HFF-Myc (cell line): ENCODE measurements at places on chromosomes 11 and 22.

DNA sequence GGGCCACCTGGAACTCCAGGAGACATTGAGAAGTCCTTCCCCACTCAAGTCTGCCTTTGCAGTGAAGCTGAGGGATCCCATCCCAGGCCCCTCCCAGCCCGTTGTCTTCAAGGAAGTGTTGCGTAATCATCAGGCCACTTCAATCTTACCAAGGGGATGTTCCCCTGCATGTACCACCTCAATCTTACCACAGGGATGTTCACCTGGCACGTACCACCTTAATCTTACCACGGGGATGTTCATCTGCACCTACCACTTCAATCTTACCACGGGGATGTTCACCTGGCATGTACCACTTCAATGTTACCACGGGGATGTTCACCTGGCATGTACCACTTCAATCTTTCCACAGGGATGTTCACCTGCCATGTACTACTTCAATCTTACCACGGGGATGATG lies 108.0 kb upstream of the SYN3 start:
- no peak for DNase-seq

GRCh38 chr11:119223856-119224255 lies 17.7 kb downstream of the CBL start:
- DNase-seq: no peak

DNA sequence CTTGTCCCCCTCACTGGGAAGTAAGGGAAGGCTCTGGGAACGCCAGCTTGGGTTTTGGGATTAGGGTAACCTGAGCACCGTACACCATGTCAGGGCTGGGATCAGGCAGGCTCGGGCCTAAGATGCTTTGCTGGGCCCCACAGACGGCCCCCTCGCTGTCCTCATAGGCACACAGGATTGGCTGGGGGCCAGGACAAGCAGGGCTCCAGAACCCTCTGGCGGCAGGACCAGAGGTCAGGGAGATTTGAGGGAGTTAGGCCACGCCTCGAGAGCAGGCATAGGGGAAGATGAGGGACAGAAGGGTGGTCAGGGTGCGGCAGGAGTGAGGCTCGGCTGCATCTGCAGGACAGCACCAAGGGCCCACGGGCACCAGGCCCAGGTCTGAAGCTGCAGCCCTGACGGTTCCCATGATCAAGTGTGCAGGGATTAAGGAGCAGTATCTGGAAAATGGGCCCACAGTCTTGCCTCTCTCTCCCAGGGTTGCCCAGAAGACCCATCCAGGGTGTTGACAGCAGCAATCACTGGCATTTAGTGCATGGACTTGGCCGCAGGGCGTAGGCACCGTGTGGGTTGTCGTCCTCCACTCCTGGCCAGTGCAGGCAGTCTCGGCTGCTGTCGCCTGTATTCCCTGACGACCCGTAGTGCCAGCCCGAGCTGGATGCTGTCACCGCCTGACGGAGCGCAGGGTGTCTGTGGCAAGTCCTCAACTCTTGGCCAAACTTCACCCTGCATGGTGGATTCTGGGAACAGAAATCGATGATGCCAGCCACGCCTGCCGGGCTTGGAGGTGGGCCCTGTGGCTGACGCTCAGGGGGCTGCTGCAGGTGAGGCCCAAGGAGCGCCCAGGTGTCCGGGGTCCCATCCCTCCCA lies 15.7 kb upstream of the GNB1L start:
- DNase-seq: no peak

DNA sequence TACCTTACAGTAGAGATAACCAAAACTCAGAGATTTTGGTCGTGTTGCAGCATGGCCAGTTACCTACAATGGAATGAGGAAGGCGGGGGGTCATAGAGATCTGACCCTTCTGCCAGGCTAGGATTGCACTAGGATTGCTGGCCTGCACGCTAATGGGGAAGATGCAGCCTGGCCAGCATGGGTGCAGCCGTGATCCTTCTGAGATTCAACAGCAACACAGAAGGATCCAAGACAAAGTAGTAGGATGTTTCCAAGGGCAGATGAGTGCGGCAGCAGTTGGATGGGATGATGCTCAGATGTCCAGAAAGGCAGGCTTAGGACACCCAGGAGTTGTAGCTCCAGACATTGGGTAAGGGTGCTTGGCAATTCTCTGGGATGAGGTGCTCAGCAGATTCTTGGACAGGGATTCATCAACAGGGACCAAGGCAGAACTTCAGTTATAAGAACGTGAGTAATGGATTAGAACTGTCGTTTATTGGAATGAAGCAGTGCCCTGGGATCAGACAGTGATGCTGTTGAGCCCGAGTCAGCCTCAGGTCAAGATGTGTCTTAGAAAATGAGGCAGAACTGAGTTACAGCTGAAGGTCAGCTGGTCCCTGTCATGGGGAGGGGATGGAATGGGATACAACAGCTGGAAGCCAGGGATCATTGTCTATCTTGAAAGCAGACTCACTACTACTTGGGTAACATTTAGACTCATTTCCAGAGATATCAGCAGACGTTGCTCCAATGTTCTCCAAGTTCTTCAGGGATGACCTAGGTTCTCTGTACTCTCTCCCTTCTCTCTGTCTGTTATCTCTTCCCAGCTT lies 71.0 kb downstream of the PARVA start:
- DNase-seq: no peak

- no peak for DNase-seq
Observed at GRCh38 chr22:39283322-39284141, 35.9 kb downstream of the RPL3 start.

- DNase-seq: no peak
Observed at GRCh38 chr11:2644844-2645778, 54.7 kb downstream of the KCNQ1OT1 start.

DNA sequence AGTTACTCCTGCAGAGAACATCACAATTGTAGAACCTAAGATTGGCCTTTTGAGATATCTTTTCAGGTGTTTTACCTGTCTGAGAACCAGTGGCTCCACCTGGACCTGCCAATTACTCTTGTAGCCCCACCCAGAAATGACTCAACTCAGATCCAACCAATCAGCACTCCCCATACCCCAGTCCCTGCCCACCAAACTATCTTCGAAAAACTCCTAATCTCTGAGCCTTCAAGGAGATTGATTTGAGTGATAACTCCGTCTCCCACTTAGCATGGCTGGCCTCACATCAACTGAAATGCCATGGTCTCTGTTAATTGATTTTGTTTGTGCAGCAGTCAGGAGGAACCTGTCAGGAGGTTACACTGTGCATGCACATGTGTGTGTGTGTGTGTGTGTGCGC lies 103.6 kb downstream of the MTNR1B start:
- DNase-seq: no peak

DNA sequence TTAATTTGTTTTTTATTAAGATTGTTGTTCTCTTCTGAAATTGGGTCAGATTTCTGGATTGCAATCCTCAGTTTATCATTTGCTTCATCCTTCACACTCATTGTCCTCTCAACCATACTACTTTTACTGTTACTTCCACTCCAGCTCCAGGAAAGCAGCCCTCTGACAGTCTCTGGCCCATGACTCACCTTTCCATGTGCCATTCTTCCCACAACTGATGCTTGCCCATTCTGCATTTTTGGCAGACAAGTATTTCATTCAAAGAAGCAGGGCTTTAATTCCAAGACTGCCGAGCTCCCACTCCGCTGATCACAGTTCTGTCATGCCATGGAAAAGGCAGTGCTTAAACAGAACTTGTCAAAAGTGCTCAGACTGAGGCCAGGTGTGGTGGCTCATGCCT lies 139.2 kb downstream of the WNT11 start:
- DNase-seq: no peak

GRCh38 chr11:98568013-98568412 lies 452.7 kb upstream of the CNTN5 start:
- no peak for DNase-seq

- no peak for DNase-seq
Observed at GRCh38 chr22:32058656-32059260, 15.7 kb downstream of the SLC5A1 start.

DNA sequence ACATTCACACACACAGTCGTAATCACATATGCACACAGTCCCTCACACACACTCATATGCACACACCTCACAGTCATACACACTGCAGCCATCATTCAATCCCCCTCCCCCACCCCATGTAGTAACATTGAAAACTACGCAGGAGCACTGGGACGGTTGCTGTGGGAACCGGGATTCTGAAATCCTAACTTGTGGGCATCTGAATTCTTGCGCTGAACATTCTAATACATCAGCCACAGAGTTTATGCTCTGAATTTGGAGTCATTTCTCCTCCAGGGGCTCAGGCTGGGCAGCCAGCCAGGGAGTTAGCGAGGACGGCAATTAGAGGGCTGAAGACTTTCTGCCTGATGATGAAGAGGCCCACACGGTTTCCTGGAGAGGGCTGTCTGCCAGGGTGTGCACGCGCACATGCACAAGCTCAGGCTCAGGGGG lies 32.7 kb downstream of the CD6 start:
- no peak for DNase-seq

DNA sequence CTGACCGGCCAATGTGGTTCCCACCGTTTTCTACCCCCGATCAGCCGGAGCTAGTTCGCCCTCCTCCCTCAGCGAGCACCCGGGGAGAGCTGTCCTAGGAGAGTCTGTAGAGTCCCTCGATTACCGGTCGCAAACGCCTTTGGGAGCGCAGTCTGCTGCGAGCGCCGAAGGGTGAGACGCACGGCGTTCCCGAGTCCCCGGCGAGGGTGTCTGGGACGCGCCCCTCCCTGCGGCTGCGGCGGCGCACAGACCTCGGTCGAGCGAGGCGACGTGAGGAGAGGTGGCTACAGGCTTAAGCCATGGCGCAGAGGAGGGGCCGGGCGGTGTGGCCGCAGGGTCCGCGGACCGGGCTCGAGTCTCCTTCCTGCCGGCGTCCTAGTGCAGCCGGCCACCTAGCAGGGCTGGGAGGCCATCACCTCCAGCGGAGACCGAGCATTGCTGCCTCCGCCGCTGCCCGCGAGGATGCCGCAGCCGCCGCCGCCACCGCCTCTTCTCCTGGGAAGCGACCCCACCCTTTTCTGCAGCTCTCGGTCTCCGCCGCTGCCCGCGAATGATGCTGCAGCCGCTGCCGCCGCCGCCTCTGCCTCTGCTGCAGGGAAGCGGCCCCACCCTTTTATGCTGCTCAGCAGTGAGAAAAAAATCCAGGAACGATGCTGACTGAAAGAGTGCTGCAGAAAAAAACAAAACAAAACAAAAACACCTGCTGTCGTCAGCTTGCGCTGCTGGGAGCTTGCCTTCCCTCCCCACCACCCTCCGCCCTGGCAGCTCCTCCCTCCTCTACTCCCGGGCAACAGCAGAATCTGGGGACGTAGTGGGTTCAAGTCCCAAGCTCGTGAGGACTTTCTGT lies at the start of gene MAP6:
TSS of gene MAP6 (minus strand) at position 588 of the 847 bp plus-strand sequence. CDS start 669 bp downstream, outside the sequence.
- no peak for DNase-seq

DNA sequence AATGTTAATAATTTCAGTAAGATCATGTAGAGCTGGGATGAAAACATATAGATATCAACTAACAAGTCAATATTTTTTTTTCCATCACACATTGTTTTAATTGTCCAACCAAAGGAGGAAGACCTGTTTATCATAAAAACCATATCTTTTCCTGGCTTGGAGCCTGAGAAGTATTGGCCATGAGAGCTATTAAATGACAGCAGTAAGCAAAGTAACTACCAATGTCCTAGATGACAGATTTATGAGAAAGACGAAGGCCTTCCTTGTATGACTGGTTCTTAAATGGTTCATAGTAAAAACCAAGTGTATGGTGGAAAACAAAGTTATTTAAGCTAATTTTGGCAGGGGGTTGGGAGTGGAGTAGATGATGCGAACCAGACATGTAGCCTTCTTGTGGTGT lies 1147.1 kb upstream of the TENM4 start:
- DNase-seq: no peak

DNA sequence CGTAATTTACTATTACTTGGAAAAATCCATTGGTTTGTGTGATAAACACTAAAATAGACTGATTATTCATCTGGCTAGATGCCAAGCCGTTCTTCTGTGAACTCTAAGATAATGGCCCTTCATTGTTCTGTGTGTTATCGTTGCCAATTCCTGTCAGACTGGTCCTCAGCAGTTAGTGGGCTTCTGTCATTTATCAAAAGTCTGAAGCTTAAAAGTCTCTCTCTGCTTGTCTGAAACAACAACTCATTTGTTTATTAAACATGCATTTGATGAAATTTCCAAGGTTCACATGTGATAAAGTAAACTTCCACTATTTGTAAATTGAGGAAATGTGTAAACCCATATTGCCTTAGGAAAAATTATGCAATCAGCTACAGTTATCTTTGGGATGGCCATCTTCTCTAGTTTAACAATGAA lies 21.1 kb upstream of the RDX start:
- no peak for DNase-seq

DNA sequence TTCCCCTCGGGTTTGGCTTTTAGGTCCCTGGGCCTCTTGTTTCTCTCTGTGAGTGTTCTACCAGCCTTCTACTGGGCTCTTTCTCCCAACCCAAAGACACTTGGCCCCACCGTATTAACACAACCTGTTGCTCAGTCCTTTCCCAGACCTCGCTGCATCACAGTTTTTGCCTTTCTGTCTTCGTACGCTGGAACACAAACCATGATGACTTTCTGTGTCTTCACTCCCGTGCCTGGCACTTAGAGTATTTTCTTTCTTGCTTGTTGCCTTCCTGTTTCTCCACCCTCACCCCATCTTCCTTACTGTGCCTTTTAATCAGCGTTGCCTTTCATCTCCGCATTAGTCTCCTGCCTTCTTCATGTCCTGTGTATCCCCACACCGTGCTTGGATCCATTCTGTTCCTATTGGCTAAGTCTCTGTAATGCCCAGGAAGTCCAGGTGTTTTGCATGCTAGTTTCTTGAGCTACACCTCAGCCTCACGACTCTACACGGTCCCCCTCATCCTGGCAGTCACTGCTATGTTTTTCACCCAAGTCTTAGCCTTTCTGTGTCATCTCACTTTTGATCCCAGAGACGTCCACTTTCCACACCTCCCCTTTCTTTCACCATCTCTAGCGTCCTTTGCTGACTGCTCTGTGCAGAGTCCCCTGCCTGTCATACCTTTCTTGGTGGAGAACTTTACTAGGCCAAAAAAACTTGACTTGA lies 1.6 kb downstream of the MARK2 start:
- no peak for DNase-seq

DNA sequence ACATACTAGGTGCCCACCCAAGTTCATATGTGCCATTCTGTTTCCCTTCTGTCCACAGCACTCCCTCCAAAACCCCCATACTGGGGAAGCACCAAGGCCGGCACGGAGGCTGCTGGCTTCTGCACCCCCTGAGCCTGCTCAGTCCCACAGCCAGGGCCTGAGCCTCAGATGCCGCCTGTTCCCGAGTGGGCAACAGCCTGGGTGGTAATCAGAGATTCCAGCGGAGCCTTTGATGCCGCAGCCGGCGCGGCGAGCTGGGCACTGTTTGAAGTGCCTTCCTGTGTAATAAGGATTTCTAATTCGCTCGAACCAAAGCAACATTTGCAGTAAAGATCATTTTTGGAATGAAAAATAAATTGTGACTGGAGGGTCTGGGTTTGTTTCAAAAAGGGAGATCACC lies 460.3 kb downstream of the SOX6 start:
- no peak for DNase-seq
